ENCODE measurements at places on chromosomes 7 and 10.

DNA sequence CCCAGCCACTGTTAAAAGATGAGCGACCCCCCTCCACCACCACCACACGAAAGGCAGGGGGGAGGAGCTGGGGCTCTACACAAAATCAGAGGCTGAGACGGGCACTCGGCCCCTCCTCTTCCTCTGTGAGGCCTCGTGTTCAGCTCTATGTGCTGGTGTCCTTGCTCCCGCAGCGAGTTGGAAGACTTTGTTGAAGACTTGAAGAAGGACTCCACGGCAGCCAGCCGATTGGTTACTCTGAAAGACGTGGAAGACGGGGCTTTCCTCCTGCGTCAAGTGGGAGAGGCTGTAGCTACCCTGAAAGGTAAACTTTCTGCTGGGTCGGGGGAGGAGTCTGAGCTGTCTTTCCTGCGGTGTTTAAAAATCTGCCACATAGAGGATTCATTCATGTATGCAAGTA is 203.7 kb downstream of the ARHGAP21 start:
- DNase-seq = peak; percentile 11

- no peak for DNase-seq
These were observed 101.2 kb downstream of the BAMBI start for GRCh38 chr10:28778524-28778923.

GRCh38 chr10:124180044-124180745 is 86.8 kb upstream of the CHST15 start:
- no peak for DNase-seq

- DNase-seq = no peak
These were observed 51.2 kb downstream of the KIAA1549 start for GRCh38 chr7:138929969-138930368.

- no peak for DNase-seq
These were observed 373.4 kb downstream of the MAGI2 start for GRCh38 chr7:79079919-79080554.
